ENCODE measurements at places on chromosomes 1 and 21. TPM values are rescaled to one million over a fixed set of nuclear protein-coding genes. Genes with fewer than 3 reads are reported as not detected.
A peak's percentile ranks its signal among the peaks of the same experiment; 100 is the strongest.

Gene SPATA21
- total RNA-seq = not detected

Gene ERVH48-1
- total RNA-seq = 0.18 TPM

Gene SPATA17
- total RNA-seq = not detected

Gene LCE1D
- not detected for total RNA-seq

Gene PSRC1
- 12.9 TPM for total RNA-seq

Gene PPIAL4G
- not detected for total RNA-seq

Gene ENSA
- 182 TPM for total RNA-seq

Gene ARHGEF11
- total RNA-seq = 1.4 TPM

Gene C8A
- not detected for total RNA-seq

Gene GBP7
- total RNA-seq = 0.20 TPM

- no peak for DNase-seq
These were observed 1.1 kb downstream of the SASS6 start for GRCh38 chr1:100131623-100132022.

GRCh38 chr1:161506336-161507223 is 1.3 kb downstream of the FCGR2A start:
- no peak for DNase-seq

DNA sequence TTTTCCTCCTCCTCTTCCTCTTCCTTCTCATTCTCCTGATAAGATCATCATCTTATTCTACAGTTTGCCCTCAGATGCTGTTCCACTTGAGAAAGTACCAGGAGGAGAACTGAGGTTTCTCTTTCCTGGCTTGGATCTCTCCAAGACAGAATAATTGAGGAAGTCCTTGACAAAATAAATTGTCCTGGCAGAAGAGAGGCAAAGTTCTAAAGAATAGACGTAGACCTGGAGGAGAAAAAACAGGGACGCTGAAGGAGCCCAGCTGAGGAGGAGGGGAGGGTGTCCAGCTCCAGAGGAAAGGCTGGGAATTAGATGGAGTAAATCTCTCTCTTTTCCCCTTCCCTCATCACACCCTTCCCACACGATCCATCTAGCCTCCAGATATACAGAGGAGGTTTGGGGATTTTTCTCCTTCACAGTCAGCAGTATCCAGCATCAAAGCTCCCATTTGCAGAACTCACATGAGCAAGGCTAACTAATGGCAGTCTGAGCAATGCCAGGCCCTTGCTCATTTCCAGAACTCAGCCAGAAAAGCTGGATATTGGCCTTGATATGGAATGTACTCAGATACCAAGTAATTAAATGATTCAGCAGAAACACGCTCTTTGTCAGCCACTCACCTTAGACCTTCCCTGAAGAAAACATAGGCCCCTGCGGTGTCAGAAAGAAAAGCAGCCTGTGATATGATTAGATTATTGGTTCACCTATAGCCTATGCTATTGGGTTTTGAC is 5.1 kb upstream of the GNG12 start:
- no peak for DNase-seq

GRCh38 chr1:9281908-9282695 is 10.6 kb upstream of the SPSB1 start:
- no peak for DNase-seq

DNA sequence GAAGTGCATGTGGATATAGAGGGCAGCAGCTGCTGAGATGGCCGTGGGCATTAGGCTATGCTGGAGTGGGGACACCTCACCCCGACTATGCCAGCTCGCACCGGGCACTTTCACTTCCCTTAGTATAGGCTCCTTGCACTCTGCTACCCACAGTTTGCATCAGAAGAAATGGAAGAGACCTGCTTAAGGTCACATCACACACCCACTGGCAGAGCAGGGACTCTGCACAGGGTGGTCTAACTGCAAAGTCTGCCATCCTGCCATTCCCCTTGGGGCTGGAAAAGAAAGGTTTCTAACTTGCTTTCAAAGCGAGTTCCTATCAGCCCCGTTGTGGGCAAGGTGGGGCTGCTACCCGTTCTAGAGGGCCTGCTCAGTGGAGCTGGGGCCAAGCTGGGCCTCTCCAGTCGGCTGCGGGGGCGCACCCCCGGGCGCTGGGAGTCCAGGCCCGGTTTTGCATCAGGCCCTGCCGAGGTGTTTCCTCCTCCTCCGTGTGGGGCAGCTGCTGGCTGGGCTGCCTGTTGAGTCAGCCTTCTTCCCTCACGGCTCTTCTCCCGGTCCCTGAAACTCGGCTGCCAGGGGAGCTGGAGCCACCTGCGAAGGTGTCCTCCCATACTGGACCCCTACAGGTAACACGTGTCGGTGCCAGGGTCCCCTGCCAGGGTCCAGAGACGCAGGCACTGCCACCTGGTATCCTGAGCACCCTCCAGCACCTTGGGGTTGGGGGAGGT is at the start of gene SYTL1:
SYTL1 (plus strand) TSS at position 498 of the 728 bp plus-strand sequence. CDS start 3,313 bp downstream, outside the sequence.
- DNase-seq = peak; percentile 85

GRCh38 chr1:151164732-151165280 is 896 bp downstream of the LYSMD1 start:
- no peak for DNase-seq

DNA sequence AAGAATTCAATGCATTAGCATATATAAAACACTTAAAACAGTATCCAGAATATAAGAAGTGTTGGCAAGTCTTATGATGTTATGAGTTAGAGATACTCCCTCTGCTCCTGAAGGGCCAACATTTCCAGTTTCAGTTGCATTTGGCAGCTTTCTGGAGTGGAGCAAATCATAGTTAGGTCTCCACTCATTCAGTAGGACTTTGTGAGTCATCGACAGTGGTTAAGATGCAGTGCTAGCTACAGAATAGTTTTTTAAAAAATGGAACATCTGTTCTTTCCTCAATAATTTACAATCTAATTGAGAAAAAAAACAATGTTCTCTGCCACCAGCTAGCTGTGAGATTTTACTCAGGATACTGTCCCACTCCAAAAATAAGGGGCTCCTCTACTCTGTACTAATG is 389.1 kb downstream of the HLX start:
- DNase-seq = no peak

- no peak for DNase-seq
These were observed 15.9 kb downstream of the INKA2 start for GRCh38 chr1:111723091-111723806.

DNA sequence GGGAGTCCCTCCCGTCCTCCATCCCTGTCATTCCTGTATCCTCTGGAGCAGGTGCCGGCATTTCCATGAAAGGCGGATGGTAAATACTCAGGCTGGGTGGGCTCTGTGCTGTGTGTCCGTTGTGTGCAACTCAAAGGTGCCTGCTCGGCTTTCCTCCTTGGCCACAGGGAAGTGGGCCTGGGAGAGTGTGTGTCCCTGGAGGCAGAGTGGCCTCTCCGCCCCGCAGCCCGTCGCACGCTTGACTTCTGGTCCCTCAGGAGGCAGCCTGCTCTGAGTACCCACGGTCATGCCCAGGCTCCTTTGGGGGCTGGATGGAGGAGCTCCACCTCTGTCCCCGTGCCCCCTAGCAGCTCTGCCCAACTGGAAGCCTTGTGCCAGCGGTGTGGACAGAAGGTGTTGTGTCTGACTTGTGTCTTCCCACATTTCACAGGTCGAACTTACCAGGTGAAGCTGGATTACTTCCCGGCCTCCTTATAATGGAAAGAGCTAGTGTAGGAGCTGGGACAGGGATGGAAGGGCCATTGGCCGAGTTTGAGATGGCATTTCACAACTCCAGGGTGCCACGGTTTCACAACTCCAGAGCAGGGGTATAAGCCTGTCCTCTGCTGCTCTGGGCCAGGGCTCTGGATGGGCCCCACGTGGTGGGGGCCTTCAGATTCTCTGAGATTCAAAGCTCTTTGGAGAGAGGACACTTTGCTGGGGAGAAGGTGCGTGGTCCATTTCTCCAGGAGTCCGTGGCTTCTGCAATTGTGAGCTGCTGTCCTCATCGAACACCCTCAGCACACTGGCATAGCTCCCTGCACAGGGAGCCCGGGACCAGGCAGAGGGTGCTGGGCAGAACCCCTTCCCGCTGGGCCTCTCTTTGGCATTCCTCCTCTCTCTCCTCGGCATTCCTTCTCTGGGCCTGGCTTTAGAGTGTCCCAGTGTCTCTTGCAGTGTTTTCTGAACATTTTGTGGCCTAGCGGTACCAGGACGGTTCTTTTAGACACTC is 152.7 kb upstream of the COL6A1 start:
- DNase-seq = no peak

- DNase-seq = no peak
These were observed 843.2 kb downstream of the AMY1C start for GRCh38 chr1:104592926-104593325.

DNA sequence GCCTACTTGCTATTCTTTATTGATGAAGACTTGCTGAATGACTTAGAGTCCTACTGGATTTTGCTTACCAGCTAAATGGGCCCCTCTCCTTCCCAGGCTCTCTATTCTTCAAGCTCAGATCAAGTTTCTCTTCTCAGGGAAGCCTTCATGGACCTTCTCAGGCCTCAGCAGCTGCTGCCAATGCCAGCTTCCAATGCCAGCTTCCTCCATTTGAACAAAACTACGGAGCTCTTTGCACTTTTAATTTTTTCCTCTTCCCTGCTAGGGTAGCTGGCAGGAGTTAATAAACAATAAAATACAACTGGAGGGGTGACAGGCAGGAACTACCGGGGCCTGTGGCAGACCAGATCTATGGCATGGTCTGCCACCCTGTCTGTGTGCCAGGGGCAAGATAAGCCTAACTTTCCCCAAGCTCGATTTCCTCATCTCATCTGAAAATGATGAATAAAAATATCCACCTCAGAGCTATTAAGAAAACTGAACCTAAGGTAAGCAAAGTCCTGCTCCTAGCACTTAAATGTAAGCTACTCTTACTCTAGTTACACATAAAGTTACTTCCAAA is 995 bp upstream of the IPO13 start:
- no peak for DNase-seq

DNA sequence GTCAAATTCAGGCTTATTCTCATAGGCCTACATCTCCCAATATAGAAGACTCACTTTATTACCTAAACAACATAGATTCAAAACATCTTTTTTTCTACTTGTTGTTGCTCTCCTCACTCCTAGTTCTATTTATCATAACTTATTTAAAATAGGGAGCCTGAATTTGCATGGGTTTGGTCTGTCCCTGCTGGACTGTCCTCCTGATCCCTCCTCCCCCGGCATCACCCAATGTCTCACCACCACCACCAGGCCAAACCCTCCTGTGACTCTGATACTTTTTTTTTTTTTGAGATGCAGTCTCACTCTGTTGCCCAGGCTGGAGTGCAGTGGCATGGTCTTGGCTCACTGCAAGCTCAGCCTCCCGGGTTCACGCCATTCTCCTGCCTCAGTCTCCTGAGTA is 31.8 kb upstream of the MYBPHL start:
- DNase-seq = no peak

- DNase-seq = no peak
These were observed 61.1 kb downstream of the FYB2 start for GRCh38 chr1:56758135-56758534.

GRCh38 chr1:40020447-40021085 is 20.0 kb upstream of the CAP1 start:
- no peak for DNase-seq

GRCh38 chr1:29641921-29642320 is 405.6 kb downstream of the PTPRU start:
- DNase-seq = no peak

DNA sequence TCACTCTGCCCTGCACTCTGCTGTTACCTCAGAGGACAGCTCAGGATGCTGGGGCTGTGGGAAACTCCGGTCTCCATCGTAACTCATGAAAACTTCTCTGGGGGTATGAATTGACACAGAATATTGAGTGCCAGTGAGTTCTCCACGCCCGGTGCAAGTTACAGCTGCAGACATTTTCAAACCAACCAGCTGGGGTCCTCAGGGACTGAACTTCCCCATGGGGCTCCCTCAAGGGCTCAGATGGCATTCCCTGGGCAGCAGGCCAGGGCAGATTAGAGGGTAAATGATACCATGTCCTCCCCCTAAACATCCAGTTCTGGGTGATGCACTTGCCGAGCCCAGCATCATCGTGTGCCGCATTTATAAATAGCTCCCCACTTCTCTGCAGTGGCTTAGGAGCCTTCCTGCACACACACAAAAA is 27.8 kb upstream of the CCSAP start:
- no peak for DNase-seq

GRCh38 chr1:89987159-89987819 is 7.6 kb upstream of the ZNF326 start:
- DNase-seq = peak; percentile 65

DNA sequence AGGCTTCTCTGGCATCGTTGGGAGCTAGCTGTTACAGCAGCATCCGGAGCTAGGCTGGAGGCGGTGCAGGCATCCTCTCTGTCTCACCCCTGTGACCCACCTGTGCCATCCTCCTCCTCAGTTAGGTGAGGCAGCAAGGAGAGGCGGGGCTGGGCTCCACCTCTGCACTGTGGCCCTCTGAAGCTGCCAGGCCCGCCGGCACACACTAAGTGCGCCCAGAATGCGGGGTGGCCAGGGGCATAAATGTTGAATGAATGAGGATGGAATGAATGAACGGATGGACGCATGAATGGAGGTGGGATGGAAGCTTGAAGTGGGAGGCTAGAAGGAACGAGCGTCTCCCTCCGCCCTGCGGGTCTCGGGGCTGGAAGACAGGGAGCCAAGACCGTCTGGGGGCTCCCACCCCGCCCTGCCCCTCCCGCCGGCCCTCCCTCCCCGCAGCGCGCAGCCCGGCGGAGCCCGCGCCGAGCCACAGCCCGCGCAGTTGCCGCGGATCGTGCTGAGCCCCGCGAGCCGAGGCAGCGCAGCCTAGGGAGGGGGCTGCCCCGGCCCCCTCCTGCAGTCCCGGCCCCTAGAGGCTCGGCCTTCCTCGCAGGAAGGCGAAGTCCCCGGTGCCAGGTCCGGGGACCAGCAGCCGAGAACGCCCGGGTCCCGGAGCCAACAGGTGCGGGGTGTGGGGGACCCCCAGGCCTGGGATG is at the start of gene HCRTR1:
HCRTR1 (plus strand) TSS at position 472 of the 698 bp plus-strand sequence. CDS start 1,504 bp downstream, outside the sequence.
- DNase-seq = no peak

- no peak for DNase-seq
These were observed 35.5 kb downstream of the KIRREL1 start for GRCh38 chr1:158028969-158029368.

GRCh38 chr1:2466958-2467554 is 9.0 kb upstream of the PLCH2 start:
- peak; percentile 17 for DNase-seq

GRCh38 chr1:221565711-221566110 is 176.2 kb downstream of the DUSP10 start:
- DNase-seq = no peak

DNA sequence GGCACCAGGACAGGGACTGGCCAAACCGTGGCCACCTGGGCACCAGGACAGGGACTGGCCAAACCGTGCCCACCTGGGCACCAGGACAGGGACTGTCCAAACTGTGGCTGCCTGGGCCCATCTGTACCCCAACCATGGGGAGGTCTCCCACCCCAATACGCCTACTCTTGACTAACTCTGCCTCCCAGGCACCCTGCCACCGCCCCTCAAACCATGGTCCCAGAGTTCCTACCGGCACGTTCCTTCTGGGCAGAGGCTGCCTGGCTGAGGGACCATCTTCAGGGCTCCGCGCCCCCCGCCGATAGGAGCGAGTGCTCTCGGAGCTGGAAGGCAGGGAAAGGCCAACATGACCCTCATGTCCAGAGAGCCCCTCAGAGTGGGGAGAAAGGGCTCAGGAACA is 6.3 kb upstream of the TCEA3 start:
- no peak for DNase-seq

GRCh38 chr1:29256394-29256793 is 20.1 kb downstream of the PTPRU start:
- DNase-seq = peak; percentile 12
